Smooth muscle cell of bladder (primary cell): ENCODE measurements at places on chromosomes 11 and 22. TPM values are rescaled to one million over a fixed set of nuclear protein-coding genes. Genes with fewer than 3 reads are reported as not detected.

The C22orf31 gene
- 0.14 TPM in 1 of 2 replicates, not detected in the other for total RNA-seq

The VPREB1 gene
- not detected in 2 replicates for total RNA-seq

The NOX4 gene
- total RNA-seq: under 0.01 and 0.92 TPM in 2 replicates

The OR52I2 gene
- not detected in 2 replicates for total RNA-seq

The FRMD8 gene
- total RNA-seq: 15.8 and 27.3 TPM in 2 replicates

The KCNC1 gene
- total RNA-seq: not detected in 2 replicates

The OR2D2 gene
- 0.14 and 0.18 TPM in 2 replicates for total RNA-seq

The LDHAL6A gene
- total RNA-seq: not detected in 2 replicates

The CHRNA10 gene
- total RNA-seq: 0.43 and 0.83 TPM in 2 replicates

The RELT gene
- total RNA-seq: 1.3 and 5.0 TPM in 2 replicates

The MS4A13 gene
- not detected in 2 replicates for total RNA-seq

The GPR137 gene
- 6.7 and 8.5 TPM in 2 replicates for total RNA-seq

The A4GALT gene
- total RNA-seq: 13.7 and 20.6 TPM in 2 replicates

The LARGE1 gene
- 12.1 and 26.6 TPM in 2 replicates for total RNA-seq

The SSH3 gene
- total RNA-seq: 9.7 and 10.3 TPM in 2 replicates

The TREH gene
- not detected in 2 replicates for total RNA-seq

The TRIM66 gene
- total RNA-seq: 6.0 and 7.6 TPM in 2 replicates

The RFPL2 gene
- not detected in 2 replicates for total RNA-seq

The NPTXR gene
- total RNA-seq: 0.14 and 0.46 TPM in 2 replicates

The ADAMTS15 gene
- 3.4 and 4.8 TPM in 2 replicates for total RNA-seq

The NLRP6 gene
- not detected in 2 replicates for total RNA-seq

The CD248 gene
- 60.8 and 63.9 TPM in 2 replicates for total RNA-seq

The P4HA3 gene
- total RNA-seq: 20.8 and 35.9 TPM in 2 replicates

The HYOU1 gene
- total RNA-seq: 126 and 138 TPM in 2 replicates

The OR8G5 gene
- total RNA-seq: not detected in 2 replicates

The ROBO4 gene
- total RNA-seq: 0.14 and 0.46 TPM in 2 replicates

The ABCC8 gene
- total RNA-seq: not detected in 2 replicates

The OR2AG2 gene
- total RNA-seq: under 0.01 TPM in 2 replicates

The UVRAG gene
- total RNA-seq: 16.2 and 17.9 TPM in 2 replicates

The TBX1 gene
- not detected in 2 replicates for total RNA-seq

The OR8D1 gene
- total RNA-seq: not detected in 2 replicates

The NXPE2 gene
- total RNA-seq: 0.14 and 1.1 TPM in 2 replicates

The APBB1 gene
- total RNA-seq: 45.8 and 46.4 TPM in 2 replicates
